ENCODE measurements at places on chromosomes 2 and 18.

DNA sequence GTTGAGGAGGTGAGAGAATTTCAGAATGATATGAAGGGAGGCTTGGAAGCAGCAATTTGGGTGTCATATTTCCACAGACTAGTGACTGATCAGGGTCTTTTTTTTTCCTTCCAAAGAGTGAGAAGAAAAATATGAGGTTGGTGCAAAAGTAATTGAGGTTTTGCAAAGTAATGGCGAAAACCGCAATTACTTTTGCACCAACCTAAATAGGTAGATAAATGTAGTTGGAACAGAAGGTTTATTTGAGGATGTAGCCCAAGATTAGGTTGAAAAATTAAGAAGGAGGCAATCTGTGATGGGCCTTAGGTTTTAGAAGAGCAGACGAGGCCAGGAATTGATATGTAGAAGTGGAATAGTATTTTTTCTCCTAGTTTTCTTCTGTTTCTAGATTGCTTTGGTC is 7.8 kb upstream of the LTBP1 start:
- DNase-seq = no peak

DNA sequence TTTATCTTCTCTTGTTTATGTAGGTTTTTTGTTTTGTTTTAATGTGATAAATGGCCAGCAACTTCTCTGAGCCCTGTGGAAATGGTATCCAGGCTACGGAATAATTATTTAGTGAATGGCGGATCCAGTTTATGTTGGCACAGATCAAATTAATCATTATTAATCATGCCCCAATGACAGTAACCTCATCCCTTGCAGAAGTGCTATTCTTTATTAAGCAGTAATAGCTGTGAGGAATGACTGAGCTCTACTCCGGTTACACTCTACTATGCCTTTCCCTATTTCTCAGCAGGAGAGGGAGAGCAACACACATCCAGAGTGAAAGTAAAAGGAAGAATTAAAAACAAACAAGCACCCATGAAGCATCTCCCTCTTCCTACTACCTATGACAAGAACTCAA is 84.8 kb downstream of the SETBP1 start:
- no peak for DNase-seq

DNA sequence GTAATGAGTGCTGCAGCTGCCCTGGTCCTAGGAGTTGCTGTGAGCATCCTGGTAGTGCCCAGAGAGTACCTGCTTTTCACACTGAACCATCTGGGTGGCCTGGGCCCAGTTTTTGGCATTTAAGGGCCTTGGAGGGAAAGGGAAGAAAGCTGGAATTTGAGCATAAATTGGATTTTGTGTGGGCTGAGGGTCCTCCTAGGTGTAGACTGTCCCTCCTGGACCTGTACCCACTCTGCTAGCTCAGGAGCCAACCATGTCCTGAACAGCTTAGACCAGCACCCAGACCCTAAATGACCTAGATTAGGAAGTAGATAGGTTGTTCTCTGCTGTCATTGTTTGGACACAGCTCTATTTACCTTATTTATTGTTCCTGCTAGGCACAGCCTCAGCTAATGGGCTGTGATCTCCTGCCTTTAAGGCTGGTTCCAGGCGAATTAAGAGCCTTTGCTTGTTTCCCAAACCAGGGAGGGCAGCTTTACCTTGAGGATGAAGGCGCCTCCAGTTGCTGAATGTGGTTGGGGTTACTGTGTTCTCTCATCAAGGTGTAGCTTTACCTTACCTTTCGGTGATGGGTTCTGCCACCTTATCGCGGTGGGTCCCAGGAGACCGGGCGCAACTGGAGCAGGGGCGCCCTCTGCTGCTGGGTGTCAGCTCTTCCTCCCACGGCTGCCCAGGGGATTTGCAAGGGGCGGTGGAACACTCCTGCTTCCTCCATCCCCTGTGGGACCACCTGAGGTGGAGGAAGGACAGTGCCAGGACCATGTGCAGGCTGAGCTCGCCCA is 34.4 kb downstream of the ITGA6 start:
- no peak for DNase-seq

- DNase-seq = no peak
Measured at GRCh38 chr2:104975851-104976250, 62.0 kb upstream of the MRPS9 start.

- no peak for DNase-seq
Measured at GRCh38 chr2:88690591-88691338, 708 bp upstream of the RPIA start.

DNA sequence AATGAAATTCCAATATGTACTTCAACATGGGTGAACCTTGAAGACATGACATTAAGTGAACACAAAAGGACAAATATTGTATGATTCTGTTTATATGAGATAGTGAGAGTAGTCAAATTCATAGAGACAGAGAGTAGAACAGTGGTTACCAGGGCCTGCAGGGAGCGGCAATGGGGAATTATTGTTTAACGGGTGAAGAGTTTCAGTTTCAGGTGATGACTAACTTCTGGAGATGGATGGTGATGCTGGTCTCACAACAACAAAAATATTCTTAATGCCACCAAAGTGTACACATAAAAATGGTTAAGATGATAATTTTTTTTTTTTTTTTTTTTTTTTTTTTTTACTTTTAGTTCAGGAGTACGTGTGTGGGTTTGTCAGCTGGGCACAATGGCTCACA is 109.4 kb upstream of the TMEM200C start:
- DNase-seq = no peak

GRCh38 chr18:64103986-64104385 is 44.9 kb downstream of the LINC00305 start:
- no peak for DNase-seq

- DNase-seq = no peak
Measured at GRCh38 chr2:10977003-10977402, 65.3 kb downstream of the KCNF1 start.

DNA sequence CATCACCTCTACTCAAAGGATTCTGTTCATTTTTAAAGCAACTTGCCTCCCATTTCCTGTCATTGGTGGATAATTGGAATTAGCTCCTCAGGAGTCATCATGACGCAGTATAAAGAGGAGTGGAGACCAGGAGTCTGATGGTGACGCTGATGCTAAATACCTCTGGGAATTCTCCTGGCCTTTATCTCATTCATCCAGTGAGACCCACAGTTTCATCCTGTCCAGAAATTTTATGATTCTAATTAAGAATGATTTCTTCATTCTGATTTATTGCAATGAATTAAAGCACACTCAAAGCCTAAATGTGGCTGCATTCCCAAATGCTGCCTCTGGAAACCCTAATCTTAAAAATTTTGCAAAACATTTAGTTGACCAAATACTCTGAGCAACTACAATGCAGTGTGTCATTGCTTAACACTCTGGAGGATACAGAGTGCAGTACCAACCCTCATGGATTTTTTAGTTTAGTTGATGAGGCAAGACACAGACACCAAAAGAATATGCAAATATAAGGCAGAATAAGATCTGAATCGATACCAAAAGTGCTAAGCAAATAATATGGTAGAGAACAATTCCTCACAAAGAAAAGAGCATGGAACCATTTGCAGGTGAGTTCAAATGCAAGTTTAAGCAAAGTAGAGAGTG is 236.2 kb downstream of the ETAA1 start:
- no peak for DNase-seq

- DNase-seq = no peak
Measured at GRCh38 chr2:35963357-35963756, 392.2 kb upstream of the CRIM1 start.

DNA sequence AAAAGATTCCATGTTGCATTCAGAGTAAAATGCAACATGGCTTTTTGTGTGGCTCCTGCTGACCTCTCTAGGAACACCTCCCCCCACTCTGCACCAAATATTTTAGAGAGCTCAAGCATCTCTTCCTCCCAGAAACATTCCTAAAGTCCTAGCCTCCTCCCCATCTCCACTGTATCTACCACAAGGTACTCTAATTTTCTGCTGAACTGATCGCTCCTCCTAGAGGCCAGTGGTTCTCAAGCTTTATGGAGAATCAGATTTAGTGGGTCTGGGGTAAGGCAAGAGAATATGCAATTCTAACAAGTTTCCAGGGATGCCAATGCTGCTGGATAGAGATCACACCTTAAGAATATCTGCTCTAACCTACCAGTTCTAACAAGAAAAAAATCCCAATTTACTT is 89.5 kb upstream of the HNRNPA3 start:
- DNase-seq = no peak

DNA sequence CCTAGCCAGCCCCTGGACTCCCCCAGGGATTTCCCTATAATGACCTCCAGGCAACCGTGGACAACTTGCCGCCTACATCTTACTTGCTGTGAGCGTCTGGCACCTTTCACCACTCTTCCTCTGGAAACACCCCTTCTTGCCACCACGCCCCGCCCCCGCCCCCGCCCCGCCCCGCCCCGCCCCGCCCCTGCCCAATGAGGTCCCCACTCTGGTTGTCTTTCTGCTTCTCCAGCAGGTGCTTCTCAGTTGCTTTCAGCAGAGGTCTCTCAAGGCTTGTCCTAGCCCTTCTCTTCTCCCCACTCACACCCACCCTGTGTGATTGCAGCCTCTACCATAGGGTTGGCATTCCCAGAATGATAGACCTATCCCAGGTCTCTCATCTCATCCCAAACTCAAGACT is 214.5 kb downstream of the EN1 start:
- no peak for DNase-seq

DNA sequence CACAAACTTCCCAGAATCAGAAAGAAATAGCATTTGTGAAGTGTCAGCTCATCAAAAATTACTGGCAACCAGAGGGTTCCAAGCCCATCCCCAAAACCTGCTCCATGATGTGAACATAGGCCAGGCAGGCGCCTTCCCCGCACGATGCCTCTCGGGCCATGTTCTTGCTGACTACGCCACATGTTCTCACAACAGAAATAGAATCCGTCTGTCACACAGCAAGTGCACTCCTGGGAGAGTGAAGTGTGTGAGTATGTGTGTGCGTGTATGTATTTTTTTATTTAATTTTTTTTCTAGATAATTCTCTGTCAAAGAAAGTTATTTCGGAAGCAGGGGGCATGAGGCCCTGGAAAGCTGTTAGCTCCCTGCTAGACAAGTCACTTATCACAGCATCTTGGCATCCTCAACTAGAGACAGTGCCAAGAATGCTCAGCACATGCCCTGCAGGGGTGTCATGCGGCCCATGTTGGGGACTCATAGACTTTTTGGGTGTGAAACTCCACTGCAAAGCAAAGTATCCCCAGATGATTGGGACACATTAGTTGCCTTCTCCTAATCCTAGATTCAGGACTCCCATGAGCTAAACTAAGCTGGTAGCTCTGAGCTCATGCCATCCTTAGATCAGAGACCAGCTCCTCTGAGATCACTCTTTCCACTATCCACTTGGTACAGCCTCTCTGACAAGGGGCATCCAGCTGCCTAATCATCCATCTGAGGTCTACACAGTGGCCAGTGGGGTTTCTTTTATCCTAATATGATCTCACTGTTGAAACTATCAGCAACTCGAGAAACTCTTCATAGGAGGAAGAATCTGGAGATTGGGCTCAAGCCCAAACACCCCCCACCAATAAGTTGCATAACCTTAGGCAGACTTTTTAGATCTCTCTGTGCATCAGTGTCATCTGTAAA is 53.2 kb upstream of the CYRIA start:
- DNase-seq = no peak

DNA sequence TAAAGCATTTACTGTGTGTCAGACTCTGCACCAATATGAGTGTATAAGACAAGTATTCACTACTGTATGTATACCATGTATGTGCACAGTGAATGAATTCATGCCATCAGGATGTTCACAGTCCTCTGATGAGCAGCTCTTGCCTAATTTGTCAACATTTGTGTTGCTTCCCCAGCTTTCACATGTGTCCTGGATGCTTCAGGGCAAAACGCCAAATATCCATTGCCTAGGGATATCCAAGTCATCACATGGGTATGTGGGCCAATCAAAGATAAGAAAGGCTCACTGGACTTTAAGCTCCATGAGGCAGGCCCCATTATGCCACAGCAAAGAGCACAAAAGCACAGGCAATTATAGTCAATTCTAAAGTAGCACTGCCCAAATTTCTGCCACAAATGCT is 134.2 kb upstream of the CHAC2 start:
- DNase-seq = no peak

DNA sequence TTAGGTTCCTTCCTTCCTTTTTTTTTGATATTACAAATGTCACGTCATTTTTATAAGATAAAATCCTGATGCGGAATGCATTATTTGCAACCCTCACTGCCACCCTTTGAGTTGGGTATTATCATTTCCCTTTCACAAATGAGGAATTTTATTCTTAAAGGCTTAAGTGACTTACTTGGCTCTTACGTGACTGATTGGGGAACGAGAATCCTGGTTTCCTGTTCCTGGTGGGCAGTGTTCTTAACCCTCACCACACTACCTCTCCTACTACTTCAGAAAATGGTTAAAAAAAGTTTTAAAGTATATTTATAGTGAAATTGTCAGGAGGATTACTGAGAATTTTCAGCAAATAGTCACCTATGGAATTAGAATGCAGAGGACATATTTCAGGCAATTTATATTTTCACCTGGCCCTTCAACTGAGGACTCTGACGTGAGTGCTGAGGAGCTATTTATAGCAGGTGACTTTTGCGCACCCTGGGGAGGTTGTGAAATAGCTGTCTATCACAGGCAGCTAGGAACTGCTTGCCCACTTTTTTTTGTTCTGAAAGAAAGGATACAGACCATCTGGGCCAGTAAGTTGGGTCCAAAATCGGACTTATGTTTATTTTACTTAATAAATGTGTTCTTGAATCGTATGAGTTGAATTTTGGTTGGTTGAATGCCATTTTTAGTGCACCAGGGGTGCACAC is 18.7 kb upstream of the RASGRP3 start:
- DNase-seq = no peak

GRCh38 chr2:23669413-23670244 is 257.3 kb downstream of the ATAD2B start:
- DNase-seq = no peak

GRCh38 chr2:181977661-181978350 is 7.8 kb upstream of the PPP1R1C start:
- DNase-seq = no peak

GRCh38 chr2:218607436-218608115 is at the start of gene PLCD4:
PLCD4 (plus strand) TSS chr2:218607899; CDS start chr2:218615740, 7,841 bp downstream.
- peak; percentile 46 for DNase-seq

- DNase-seq = no peak
Measured at GRCh38 chr2:9764153-9764778, 79.0 kb upstream of the TAF1B start.

DNA sequence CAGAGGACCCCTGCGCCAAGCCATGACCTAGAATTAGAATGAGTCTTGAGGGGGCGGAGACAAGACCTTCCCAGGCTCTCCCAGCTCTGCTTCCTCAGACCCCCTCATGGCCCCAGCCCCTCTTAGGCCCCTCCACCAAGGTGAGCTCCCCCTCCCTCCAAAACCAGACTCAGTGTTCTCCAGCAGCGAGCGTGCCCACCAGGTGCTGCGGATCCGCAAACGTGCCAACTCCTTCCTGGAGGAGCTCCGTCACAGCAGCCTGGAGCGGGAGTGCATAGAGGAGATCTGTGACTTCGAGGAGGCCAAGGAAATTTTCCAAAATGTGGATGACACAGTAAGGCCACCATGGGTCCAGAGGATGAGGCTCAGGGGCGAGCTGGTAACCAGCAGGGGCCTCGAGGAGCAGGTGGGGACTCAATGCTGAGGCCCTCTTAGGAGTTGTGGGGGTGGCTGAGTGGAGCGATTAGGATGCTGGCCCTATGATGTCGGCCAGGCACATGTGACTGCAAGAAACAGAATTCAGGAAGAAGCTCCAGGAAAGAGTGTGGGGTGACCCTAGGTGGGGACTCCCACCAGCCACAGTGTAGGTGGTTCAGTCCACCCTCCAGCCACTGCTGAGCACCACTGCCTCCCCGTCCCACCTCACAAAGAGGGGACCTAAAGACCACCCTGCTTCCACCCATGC is 3.0 kb downstream of the PROC start:
- no peak for DNase-seq

All from AG09309 (cell line).